ENCODE measurements at places on chromosomes 1 and 21. TPM values are rescaled to one million over a fixed set of nuclear protein-coding genes. Genes with fewer than 3 reads are reported as not detected.
A peak's percentile ranks its signal among the peaks of the same experiment; 100 is the strongest.

DNA sequence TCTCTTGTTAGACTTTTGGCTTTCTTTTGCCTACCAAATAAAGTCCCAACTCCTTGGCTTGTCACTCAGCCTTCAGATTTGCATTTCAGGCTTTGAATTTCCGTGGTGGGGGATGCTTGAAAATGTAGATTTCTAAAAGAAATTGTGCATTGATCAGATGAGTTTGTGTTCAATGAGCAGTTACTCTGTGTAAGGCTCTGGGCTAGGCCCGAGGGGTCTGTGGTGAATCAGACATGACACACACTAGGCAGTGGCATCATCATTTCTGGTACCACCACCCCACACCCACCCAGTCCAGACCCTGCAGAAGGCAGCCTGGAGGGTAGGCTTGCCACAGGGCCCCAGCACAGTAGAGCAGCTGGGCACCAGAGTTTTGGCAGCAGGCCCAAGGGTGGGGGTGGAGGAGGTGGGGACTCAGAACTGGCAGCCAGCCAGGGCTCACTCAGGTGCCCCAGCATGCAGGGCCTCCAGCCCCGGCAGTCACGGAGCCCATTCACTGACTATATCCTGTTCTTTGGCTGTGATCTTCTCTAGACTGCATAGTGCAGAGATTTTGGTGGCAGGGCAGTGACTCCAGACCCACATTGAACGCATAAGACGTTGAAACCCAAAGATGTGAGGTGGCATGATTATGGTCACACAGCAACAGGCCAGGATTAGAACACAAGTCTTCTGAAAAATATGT, 97.2 kb upstream of the ARTN start:
- DNase-seq = peak; percentile 37
- peaks cover 12% of the 10 kb centered on the region for H3K36me3 ChIP-seq
- no peak overlapping the region for H3K4me3 ChIP-seq
- H3K27me3 ChIP-seq = no peaks in the 10 kb centered on the region
- H3K27ac ChIP-seq = peak overlapping the region; percentile 14

DNA sequence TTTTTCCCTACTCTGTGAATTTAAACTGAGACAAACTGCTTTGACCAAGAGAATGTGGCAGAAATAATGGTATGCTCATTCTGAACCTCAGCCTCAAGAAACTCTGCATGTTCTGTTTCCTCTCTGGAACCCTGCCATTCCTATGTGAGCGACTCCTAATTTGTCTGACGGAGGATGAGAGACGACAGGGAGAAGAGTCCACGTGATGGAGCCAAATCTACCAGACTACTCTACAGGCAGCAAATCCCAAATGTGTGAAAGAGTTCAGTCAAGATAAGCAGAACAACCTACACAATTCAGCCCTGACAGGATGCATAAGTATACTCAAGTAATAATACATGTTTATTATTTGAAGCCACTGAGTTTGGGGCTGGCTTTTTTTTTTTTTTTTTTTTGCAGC, 153.5 kb downstream of the DPYD start:
- peaks cover 6% of the 10 kb centered on the region for H3K4me1 ChIP-seq
- H3K27me3 ChIP-seq = no peaks in the 10 kb centered on the region
- H3K4me3 ChIP-seq = no peak overlapping the region
- DNase-seq = no peak

S100A11 gene
- total RNA-seq = 117 TPM

OR2L8 gene
- total RNA-seq = 0.62 TPM

AMPD1 gene
- total RNA-seq = not detected

ZBED6 gene
- 32.0 TPM for total RNA-seq
